ENCODE measurements at places on chromosomes 13 and 19.

GRCh38 chr13:112670864-112671263 is 19.0 kb upstream of the ATP11A start:
- no peak for DNase-seq

GRCh38 chr19:1411255-1412191 is 4.1 kb downstream of the DAZAP1 start:
- DNase-seq: peak; percentile 19

- peak; percentile 49 for DNase-seq
These were observed 825 bp downstream of the GMIP start for GRCh38 chr19:19642506-19643157.

GRCh38 chr19:58401840-58402421 is 6.5 kb downstream of the RNF225 start:
- no peak for DNase-seq

- DNase-seq: no peak
These were observed 302.5 kb upstream of the SLITRK5 start for GRCh38 chr13:87368639-87369038.

- no peak for DNase-seq
These were observed 27.1 kb upstream of the PCDH17 start for GRCh38 chr13:57604442-57604841.

GRCh38 chr19:4559569-4559968 is at the start of gene SEMA6B:
TSS of gene SEMA6B (minus strand) at chr19:4559684. CDS start at chr19:4558457, 1,227 bp downstream.
- DNase-seq: no peak

GRCh38 chr19:11383706-11384048 is 437 bp downstream of the EPOR start:
- DNase-seq: no peak

DNA sequence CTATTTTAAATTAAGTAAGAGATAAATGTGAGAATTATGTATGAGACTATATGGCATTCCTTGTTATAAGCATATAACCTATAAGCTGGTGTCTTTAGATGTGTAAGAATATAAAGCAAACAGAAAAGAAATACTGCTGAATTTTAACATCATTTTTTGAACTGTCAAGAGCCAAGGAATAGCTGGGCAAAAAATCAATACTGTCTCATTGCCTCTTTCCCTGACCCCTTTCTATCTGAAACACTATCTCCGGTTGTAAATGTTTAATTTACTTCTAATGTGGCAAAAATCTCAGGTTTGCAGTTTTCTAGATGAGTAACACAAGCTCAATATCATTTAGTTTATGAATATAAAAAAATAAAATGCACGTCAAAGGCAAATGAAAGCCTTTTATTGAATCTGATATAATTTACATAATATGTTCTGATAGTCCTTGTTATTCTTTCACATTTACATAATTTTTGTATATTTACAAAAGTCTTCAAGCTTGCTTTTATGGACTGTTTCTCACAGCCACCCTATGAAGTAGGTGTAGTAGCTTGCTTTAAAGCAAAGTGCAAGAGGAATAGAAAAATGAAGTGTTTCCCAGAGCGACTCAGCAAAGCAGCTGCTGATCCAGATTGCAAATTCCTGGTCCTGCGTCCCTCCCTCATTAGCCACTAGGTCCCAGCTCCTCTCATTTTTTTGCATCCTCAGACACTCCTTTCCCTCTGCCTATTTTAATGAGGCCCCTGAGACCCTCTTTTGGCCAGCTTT is 188.2 kb upstream of the RFC3 start:
- no peak for DNase-seq

DNA sequence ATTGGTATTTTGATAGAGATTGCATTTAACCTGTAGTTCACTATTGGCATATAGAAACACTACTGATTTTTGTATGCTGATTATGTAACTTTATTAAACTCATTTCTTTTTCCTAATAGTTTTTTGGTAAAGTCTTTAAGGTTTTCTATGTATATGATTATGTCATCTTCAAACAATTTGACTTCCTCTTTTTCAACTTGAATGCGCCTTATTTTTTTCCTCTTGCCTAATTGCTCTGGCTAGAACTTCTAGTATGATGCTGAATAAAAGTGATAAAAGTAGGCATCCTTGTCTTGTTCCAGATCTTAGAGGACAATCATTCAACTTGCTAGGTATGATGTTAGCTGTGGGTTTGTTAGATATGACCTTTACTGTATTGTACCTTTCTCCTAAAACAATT is 1034.9 kb downstream of the PCDH9 start:
- DNase-seq: no peak

DNA sequence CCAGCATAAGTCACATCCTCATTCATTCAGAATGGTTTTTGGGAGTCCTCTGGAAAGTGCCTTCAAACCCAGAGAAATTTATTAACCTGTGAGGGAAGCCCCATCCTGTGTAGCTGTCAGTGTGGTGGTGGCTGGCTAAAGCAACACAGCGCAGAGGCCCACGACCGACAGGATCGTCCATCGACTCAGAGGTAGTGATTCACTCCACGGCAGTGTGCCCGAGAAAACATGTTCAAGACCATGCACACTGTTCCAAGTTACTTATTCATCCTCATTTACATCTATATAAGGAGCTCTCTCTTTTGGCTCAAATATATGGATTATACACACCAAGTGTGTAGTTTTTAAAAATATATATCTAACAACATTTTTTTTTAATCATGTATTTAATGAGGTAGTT is 96.3 kb upstream of the SLC15A1 start:
- no peak for DNase-seq

- DNase-seq: no peak
These were observed 2878.3 kb upstream of the PCDH20 start for GRCh38 chr13:64293923-64294322.

DNA sequence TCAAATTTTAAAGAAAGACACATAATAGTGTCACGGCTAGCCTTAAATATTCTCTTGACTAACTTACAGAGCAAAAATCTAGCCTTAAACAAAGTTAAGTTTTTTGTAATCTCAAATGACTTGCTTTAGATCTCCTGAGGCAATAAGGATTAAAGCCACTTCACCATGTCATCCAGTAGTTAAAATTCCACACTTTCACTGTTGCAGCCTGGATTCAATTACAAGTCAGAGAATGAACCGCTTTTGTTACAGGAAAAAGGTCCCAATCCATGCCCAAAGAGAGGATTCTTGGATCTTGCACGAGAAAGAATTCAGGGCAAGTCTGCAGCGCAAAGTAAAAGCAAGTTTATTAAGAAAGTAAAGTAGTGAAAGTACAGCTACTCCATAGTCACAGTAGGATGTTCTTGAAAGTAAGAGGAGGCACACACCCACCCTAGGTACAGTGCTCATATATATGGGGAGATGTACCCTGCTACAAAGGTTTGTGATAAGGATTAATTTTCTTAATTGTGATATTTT is 34.6 kb upstream of the CD177 start:
- DNase-seq: no peak

GRCh38 chr19:4633140-4633967 is 6.0 kb upstream of the TNFAIP8L1 start:
- peak; percentile 63 for DNase-seq

DNA sequence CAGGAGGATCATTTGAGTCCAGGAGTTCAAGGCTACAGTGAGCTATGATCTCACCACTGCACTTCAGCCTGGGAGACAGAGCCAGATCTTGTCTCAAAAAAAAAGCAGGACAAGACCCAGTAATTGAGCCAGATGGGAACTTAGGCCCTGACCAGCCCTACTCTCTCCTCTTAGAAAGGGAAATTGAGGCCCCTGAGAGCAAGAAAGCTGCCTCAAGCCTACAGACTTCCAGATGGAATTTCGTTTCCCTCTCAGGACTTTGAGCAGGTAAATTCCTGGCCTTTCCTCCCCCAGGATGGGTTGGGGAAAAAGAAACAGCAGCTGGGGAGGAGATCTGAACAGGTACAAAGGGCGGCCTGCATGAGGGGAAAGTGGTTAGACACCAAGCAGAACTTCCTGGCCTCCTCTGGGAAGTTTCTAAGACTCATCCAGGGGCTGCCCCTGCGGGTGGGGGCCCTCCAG is 3.6 kb upstream of the BCL3 start:
- no peak for DNase-seq

- DNase-seq: peak; percentile 85
These were observed 15.7 kb downstream of the PLIN3 start for GRCh38 chr19:4851551-4852290.

GRCh38 chr13:48729856-48730255 is 76.1 kb downstream of the CYSLTR2 start:
- no peak for DNase-seq

GRCh38 chr13:102643656-102644055 is 46.9 kb downstream of the TPP2 start:
- no peak for DNase-seq

DNA sequence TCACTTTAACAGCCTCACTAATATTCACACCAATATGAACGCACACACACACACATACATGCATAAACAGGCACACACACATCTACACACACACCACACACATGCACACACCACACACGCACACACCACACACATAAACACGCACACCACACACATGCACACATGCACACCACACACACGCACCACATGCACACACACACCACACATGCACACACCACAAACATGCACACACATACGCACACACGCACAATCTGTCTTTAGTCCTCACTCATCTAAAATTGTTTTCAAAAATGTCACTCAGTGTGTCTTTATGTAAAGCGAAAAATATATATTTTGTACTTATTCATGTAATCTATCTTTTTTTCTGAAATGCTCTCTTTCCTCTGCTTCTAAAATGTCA is 158.1 kb upstream of the SGCG start:
- DNase-seq: no peak

DNA sequence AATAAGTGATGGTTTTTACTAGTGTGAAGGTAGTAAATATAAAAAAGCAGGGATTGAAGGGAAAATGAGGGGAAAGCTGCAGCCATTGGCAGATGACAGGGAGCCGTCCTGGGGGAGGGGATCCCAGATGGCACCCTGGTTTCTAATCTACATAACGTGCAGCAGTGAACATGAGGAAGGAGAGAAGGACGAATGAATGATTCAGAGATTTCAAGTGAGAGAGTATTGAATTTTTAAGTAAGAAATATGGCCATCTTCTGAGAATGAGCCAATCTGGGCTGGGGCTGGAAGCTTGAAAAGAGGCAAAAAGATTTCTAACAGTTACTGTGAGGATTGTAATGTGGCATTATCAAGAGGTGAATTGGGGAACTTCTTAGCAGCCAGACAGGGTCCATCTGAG is 414.2 kb downstream of the MYO16 start:
- no peak for DNase-seq

GRCh38 chr13:28411831-28412353 is 83.0 kb downstream of the FLT1 start:
- DNase-seq: no peak

- DNase-seq: peak; percentile 70
These were observed 45.3 kb downstream of the RGCC start for GRCh38 chr13:41502673-41503072.

DNA sequence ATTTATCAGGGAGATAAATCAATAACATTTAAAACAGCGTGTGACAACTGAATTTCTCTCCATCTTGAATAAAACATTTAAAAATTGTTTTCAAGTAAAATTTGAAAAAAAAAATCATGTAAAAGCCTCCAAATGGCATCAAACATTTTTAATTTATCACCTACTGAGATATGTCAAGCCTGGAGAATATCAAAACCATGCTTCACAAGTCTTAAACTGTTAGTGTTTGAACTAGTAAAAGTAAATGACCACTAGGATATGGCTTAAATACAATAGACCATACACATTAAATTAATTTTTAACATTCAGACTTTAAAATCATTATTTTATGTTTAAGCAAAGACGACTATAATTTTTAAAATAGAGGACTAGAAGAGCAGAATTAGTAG is 281.9 kb downstream of the DCLK1 start:
- no peak for DNase-seq

DNA sequence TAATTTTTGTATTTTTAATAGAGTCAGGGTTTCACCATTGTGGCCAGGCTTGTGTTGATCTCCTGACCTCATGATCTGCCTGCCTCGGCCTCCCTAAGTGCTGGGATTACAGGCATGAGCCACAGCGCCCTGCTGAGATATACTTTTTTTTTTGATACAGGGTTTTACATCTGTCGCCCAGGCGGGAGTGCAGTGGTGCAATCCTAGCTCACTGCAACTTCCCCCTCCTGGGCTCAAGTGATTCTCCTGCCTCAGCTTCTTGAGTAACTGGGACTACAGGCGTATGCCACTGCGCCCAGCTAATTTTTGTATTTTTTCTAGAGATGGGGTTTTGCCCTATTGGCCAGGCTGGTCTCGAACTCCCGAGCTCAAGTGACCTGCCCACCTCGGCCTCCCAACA is 2.0 kb downstream of the COLGALT1 start:
- DNase-seq: no peak

DNA sequence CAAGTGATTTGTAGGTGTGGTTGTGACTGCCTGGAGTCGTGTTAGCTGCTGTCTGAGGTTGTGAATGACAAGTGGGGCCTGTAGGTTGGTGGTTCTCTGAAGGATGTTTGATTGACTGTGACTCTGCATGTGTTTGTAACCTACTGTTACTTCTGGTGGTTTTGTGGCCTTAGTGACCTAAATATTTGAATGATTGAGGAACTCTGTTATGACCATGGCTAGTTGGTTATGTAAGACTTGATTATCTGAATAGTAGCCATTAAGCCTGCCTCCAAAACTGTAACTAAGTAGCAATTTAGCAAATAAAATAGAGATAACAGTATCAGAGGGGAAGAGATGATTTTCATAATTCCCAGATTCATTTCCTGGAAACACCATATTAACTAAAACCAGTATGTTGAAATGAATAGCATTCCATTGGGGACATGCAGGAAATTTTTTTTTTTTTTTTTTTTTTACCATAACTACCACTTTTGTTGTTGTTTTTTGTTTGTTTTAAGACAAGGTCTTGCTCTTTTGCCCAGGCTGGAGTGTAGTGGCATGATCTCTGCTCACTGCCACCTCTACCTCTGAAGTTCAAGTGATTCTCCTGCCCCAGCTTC is 865 bp downstream of the ZNF382 start:
- no peak for DNase-seq

DNA sequence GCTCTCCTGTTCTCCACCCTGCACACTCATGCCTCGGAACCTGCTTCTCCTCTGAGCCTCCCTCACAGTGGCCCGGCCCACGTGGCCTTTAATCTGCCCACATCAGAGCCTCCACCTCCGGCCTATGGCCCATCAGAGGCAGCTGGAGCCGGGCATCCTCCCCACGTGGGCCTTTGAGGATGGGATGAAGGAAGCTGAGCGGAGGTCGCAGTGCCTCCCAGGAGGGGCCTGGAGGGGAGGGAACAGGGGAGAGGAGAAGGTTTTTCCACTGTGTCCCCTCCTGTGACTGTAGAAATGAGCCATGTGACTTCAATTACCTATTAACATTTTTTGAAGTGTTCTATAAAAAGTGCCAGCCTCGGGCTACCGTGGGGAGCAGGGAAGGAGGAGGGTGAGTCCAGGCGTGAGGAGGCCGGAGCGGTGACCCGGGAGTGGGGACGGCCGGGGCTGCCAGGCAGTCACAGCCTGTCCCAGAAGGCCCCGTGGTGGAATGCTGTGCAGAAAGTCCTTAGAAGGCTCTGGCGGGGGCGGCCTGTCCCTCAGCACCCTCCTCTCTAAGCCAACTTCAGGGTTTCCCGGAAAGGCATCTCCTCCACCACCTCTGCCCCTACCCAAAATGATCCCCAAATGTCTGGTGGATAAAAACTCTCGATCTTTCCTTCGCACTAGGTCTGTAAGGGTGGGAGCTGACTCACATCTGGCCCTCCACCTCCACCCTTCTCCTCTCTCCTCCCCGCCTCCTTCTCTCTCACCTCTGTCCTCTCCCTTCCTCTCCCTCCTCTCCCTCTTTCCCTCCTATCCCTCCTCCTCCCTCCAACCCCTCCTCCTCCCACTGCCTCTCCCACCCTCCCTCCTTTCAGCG is 24.8 kb upstream of the SLC1A5 start:
- DNase-seq: no peak

- DNase-seq: no peak
These were observed 1474.3 kb downstream of the UQCRFS1 start for GRCh38 chr19:27738569-27739193.

GRCh38 chr13:106415971-106416370 is 119.5 kb downstream of the EFNB2 start:
- no peak for DNase-seq
